ENCODE measurements at places on chromosomes 2 and 18.

DNA sequence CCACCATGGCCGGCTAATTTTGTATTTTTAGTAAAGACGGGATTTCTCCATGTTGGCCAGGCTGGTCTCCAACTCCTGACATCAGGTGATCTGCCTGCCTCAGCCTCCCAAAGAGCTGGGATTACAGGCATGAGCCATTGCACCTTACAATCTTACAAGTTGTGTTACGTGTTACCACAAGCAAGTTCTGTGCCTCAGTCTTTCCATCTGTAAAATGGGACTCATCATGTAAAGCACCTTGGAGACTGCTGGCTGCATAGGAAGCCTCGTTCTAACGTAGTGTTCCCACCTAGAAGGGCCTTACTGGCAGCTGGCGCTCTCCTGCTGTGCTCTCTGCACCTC is 10.0 kb downstream of the DNAJB2 start:
- no peak for DNase-seq

- DNase-seq: no peak
These were observed 53.5 kb upstream of the NDUFV2 start for GRCh38 chr18:9048808-9049494.

GRCh38 chr2:222465746-222466145 is 41.4 kb downstream of the SGPP2 start:
- no peak for DNase-seq

DNA sequence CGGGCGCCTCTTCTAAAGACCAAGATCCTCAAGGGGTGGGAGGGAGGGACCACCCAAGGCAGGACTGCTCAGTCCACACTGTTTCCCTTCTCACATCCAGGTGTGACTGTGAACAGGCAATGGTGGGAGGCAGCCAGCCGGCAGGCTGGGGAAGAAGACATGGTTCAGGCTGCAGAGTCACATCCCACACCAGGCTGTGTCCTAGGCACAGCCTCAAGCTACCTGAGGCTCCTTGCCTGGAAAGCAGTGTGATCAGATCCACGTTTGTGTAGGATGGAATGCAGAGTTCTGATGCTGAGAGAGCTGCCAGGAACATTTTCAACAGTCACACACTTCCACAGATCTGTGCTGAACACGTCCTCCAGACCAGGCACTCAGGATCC is 16.4 kb downstream of the SLC66A2 start:
- DNase-seq: no peak

DNA sequence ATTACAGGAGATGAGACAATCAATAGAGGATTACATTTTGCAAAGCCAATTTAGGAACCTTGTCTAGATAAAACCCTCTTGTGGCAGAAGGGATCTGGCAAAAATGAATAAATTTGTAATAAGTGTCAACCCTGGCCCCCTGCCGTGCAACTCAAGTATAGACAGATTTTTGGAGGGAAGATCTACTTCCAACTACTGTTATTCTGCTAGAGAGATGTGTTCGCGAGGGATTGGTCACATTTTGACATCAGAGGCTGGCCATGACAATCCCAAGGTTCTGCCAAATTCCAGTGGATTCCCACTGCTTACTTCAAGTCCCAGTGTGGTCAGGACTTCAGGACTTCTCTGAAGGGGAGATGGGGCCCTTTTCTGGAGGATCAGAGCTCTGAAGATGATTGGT is 192.6 kb downstream of the SH3RF3 start:
- no peak for DNase-seq

DNA sequence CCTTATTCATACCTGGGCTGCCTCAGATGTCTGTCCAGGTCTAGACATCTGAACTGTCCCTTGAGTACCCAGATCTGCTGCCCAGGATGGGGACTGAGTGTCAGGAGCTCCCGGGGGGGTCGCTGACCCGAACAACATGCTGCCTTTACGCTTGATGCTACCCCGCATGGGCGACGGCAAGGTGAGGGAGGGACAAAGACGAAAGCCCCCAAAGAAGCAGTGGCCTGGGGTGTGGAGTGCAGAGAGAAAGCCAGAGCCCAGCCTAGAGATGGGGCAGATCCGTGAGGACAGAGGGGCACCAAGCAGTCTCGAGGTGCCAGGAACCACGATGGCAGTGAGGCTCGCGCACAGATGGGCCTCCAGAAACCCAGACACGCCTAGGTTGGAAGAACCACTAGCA is 234.7 kb downstream of the ATAD2B start:
- DNase-seq: no peak

DNA sequence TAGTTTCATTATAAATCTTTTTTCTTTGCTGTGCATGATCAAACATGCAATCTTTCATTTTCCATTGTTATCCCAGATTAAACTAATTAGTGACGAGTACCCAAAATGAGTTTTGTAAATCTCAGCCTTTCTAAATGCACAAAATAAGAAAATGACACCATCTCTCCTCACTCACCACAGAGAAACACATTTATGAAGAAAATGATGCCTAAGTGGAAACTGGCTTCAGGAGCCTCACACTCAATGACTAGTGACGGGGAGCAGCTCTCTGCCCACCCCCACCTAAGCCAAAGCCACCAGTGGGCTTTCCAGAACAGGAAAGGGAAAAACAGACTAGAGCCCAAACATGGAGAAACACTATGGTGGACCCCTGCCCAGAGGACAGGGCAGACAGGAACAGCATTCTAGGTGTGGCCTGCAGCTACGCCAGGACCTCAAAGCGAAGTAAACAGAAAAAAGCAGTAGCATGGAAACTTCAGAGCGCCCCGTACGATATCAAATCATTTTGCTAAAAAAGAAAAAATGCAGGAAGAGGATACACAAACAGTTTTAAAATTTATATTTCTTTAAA is 113.5 kb downstream of the RBMS1 start:
- DNase-seq: no peak

Data from stimulated activated naive CD4-positive, alpha-beta T cell (primary cell).